Smooth muscle cell of trachea (primary cell): ENCODE measurements at places on chromosomes 7 and 10. TPM values are rescaled to one million over a fixed set of nuclear protein-coding genes. Genes with fewer than 3 reads are reported as not detected.

The CALHM3 gene
- 0.15 TPM in 1 of 2 replicates, not detected in the other for total RNA-seq

The LIPK gene
- total RNA-seq, result not detected in 2 replicates

The PANK1 gene
- 7.1 and 11.6 TPM in 2 replicates for total RNA-seq

The ADO gene
- total RNA-seq, result 15.3 and 26.1 TPM in 2 replicates

The AHCYL2 gene
- total RNA-seq, result 14.7 and 14.9 TPM in 2 replicates

The ITIH5 gene
- total RNA-seq, result under 0.01 and 2.8 TPM in 2 replicates

The DGKB gene
- under 0.01 and 0.15 TPM in 2 replicates for total RNA-seq

The NFKB2 gene
- 11.5 and 27.5 TPM in 2 replicates for total RNA-seq

The MBL2 gene
- total RNA-seq, result not detected in 2 replicates

The PLOD3 gene
- total RNA-seq, result 99.5 and 155 TPM in 2 replicates

The FLNC gene
- 265 and 462 TPM in 2 replicates for total RNA-seq

The NPSR1 gene
- total RNA-seq, result not detected in 2 replicates

The SMKR1 gene
- total RNA-seq, result 0.66 TPM in 1 of 2 replicates, not detected in the other

The PKD2L1 gene
- total RNA-seq, result not detected in 2 replicates

The PTF1A gene
- total RNA-seq, result not detected in 2 replicates

The EGR2 gene
- total RNA-seq, result 0.15 and 0.33 TPM in 2 replicates

The CPA5 gene
- total RNA-seq, result 0.17 TPM in 1 of 2 replicates, not detected in the other

The SFMBT2 gene
- total RNA-seq, result 1.7 and 5.2 TPM in 2 replicates

The MSS51 gene
- total RNA-seq, result 1.8 and 2.5 TPM in 2 replicates

The EEF1AKMT2 gene
- 16.0 and 35.8 TPM in 2 replicates for total RNA-seq

The AZGP1 gene
- total RNA-seq, result not detected in 2 replicates

The SCD gene
- 237 and 645 TPM in 2 replicates for total RNA-seq

The LRIT1 gene
- not detected in 2 replicates for total RNA-seq

The SRGN gene
- total RNA-seq, result 16.7 and 25.8 TPM in 2 replicates

The EPO gene
- total RNA-seq, result not detected in 2 replicates

The OR2A1 gene
- under 0.01 and 0.15 TPM in 2 replicates for total RNA-seq

The VWDE gene
- total RNA-seq, result 0.15 TPM in 1 of 2 replicates, not detected in the other

The TNS3 gene
- total RNA-seq, result 27.5 and 77.6 TPM in 2 replicates

The NUDCD3 gene
- 87.0 and 95.8 TPM in 2 replicates for total RNA-seq

The ETV1 gene
- total RNA-seq, result 19.2 and 45.4 TPM in 2 replicates

The SLC26A4 gene
- total RNA-seq, result 0.33 and 1.7 TPM in 2 replicates

The ZNF746 gene
- 17.6 and 32.6 TPM in 2 replicates for total RNA-seq

The SPAM1 gene
- total RNA-seq, result not detected in 2 replicates

The GET4 gene
- 27.8 and 28.0 TPM in 2 replicates for total RNA-seq

The LRGUK gene
- total RNA-seq, result under 0.01 and 0.29 TPM in 2 replicates

The OR13A1 gene
- total RNA-seq, result not detected in 2 replicates

The VAX1 gene
- not detected in 2 replicates for total RNA-seq

The PIK3AP1 gene
- 0.50 TPM in 1 of 2 replicates, not detected in the other for total RNA-seq

The CCDC146 gene
- 2.2 and 3.6 TPM in 2 replicates for total RNA-seq

The MUC12 gene
- 0.50 and 0.87 TPM in 2 replicates for total RNA-seq

The XPNPEP1 gene
- 105 and 172 TPM in 2 replicates for total RNA-seq
